CD4-positive, alpha-beta T cell treated with Interleukin-6 for 4 hours (primary cell): ENCODE measurements at places on chromosomes 7 and 10.

- DNase-seq: no peak
Observed at GRCh38 chr10:58567652-58568051, 55.0 kb downstream of the BICC1 start.

DNA sequence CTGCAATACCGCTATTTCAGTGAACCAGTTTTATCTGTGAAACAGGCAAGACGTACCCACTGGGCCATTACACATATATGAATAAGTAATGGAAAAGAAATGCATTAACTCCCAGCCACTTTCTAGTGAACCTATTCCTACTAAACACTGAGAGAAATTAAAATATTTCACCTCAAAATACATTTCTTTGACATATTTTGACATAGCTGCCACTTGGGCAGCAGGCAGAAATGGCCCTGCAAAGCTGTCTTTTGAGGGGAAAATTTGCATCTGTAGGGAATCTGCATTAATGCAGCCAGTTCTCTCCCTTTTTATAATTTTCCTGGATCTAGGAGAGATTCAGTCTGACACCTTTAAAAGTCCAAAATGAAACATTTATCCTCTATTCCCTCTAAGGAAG, 714.8 kb upstream of the POM121L12 start:
- no peak for DNase-seq

GRCh38 chr10:61904733-61905725, 3.5 kb downstream of the ARID5B start:
- peak; percentile 52 for DNase-seq

DNA sequence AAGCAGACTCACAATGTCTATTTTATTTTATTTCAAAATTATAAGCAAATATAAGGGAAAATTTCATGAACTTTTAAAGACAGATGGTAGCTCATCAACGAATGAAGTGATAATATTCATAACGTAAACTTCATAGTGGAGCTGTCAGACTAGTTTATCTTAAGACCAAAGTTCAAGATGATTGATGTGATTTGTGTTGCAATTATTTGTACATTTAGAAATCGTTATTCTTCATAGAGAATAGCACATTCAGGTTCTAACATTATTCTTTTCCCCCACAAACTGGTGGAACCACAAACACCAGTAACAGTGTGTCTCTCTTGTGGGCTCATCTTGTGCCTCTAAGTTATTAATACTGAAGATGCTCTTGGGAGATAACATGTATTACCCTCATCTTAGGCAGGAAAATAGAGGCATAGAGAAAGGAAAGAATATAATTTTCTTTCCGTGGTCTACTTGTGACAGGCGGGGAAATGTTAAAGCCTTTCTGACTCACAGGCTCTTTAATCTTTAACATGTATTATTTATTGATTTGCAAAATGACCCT, 37.0 kb downstream of the CCSER2 start:
- DNase-seq: no peak

- DNase-seq: no peak
Observed at GRCh38 chr7:105815576-105815975, 60.8 kb downstream of the ATXN7L1 start.

- DNase-seq: no peak
Observed at GRCh38 chr10:18185621-18186020, 45.4 kb downstream of the CACNB2 start.

DNA sequence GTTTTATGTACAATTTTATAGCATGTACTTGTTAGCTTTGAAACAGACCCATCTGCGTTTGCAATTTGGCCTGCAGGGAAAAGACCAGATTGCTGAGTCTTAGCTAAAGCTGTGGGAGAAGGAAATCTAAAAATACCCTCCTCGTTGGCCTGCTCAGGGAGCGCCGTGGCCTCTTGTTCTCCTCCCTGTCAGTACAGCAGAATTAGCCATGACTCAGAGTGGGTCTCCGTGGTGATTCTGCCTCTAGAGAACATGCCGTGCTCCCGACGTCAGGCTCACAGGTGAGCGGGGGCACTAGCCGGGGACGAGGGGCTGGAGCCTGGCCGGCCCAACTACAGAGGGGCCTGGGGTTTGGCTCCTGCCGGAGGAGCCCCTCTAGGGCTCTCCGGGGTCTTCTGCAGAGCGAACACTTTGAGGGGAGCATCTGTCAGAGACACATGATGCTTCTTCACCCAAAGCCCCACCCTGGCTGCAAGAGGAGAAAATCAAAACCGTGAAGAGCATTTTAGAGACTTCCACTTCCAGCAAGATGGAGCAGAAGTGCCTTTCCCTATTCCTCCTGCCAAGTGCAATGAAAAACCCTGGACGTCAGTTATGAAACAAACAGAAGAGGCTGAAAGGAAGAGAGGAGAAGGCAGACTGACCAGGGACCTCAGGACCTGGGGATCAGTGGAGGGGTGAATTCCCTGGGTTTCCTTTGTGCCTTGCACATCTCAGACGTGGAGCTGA, 98.9 kb downstream of the LHPP start:
- DNase-seq: no peak

DNA sequence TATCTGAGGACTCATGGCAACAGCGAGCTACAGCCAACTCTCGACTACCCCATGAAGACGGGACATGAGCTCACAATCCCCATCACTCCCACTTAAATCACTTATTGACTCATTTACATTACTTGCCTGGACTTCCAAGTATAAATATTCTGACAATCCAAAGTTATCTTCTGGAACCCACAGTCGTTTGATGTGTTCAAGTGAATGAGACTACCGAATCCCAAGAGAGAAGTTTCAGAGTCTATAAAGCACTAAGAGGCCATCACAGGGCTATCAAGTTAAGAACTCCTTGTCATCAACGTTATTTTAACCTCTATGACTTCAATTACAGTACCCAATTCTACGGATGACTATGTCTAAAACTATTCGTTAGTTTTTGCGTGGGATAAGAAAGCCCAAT, 11.5 kb upstream of the ANAPC16 start:
- no peak for DNase-seq

DNA sequence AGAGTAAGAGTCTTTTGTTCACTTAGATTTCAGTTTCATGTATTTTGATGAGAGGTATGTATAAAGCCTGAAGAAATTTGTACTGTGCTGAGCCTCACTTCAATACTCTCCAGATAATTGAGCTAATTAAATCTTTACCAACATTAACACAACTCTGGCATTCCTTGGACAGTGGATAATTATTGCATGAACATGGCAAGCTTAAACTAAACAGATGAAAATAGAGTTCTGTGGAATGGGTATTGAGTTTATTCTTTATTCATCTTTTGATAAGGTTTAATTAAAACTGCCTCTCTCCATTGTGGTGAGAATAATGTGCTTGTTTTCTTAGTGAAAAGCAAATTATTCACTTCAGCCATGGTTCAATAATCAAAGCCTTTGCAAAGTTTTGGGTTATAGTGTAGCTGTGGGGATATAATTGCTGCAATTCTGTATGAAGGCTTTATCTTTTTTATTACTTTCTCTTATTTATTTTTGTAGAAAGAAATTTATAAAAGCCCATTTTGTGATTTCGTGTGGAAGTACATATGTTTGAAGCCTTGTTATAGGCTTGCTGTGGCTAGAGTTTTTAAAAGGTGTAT, 126.4 kb upstream of the FZD1 start:
- DNase-seq: no peak

DNA sequence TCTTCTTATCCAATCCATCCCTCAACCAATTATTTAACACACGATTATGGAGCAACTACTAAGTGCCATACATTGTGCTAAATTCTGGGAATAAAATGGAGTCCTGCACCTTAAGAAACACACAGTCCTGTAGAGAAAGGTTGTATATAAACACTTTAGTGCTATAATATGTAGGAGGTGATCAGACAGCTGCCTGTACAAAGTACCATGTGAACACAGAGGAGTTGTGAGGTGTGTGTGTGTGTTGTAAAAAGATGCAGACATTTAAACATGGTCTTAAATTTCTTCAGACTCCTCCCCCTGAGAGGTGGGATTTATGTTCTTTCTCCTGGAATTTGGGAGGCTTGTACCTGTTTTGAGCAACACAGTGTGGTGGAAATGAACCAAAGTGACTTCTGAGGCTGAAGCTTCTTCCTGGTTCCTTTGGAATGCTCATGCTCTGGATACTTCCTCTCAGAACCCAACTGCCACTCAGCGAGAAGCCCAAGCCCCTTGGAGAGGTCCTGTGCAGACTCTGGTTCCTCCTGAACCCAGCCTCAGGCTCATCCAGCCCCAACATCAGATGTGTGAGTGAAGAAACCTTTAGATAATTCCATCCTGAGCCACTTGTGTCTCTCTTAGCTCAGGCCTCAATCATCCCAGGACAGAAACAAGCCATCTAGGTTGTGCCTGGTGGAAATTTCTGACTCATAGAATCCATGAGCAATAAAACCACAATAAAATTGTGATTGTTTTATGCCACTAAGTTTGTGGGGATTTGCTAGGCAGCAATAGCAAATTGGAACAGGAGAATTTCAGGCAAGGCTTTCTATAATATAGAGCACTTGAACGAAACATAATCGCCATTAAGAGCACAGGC, 161.2 kb upstream of the FAM3C start:
- DNase-seq: no peak

GRCh38 chr7:1012004-1012715, 29.2 kb downstream of the CYP2W1 start:
- DNase-seq: no peak

- DNase-seq: no peak
Observed at GRCh38 chr7:11524476-11525397, 307.3 kb downstream of the THSD7A start.

DNA sequence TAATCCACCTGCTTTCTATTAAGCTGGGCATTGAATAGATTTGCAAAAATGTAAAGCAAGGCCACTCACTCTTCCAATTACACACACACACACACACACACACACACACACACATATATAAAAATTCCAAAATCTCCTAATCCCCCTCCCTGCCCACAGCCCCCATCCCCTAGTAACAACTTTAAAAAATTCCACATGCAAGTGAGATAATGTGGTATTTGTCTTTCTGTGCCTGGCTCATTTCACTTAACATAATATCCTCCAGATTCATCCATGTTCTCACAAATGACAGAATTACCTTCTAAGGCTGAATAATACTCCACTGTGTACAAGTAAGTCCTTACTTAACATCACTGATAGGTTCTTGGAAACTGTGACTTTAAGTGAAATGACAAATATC, 24.2 kb downstream of the SH2D4B start:
- DNase-seq: no peak

- DNase-seq: no peak
Observed at GRCh38 chr10:30818854-30819253, 189.3 kb upstream of the LYZL2 start.

DNA sequence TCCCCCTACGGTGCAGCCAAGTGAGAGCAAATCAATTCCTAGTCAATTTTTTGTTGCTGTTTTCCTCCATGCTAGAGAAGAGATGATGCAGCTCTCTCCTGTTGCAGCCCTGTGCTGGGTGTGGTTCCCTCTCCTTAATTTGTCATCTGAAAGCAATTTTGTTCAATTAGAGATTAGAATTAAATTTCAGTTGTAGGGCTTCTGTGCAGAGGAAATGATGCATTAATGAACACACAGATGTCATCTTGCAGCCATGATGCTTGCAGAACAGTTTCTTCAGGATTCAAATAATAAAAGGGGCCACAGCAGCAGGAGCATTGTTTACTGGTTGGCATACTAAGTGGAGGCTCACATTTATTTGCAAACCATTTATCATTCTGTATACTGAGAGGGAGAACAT, 266.0 kb downstream of the AUTS2 start:
- no peak for DNase-seq

GRCh38 chr10:54656643-54657042, 144.4 kb downstream of the PCDH15 start:
- no peak for DNase-seq

GRCh38 chr10:14259696-14260566, 70.8 kb downstream of the FRMD4A start:
- DNase-seq: no peak

DNA sequence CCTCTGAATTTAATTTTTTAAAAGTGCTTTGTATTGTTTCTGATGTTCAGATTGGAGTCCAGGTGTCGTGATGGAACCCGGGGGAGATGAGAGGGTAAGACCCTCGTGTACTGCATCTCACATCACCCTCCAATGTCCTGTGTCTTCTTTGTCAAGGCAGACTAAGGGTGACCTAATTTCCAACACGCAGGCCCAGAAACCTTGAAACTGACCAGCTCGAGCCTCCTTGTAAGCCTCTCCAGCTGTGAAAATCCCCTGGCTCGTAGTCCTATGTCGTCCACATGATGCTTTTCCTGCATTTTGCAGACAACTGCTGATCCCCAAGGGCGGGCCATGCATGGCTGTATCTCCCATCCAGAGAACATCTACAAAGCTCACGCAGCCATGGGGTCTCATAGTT, 220.2 kb downstream of the ARHGAP12 start:
- no peak for DNase-seq

GRCh38 chr7:133513608-133514007, 260.7 kb downstream of the EXOC4 start:
- DNase-seq: no peak

- no peak for DNase-seq
Observed at GRCh38 chr7:34115503-34115902, 210.2 kb downstream of the BMPER start.

DNA sequence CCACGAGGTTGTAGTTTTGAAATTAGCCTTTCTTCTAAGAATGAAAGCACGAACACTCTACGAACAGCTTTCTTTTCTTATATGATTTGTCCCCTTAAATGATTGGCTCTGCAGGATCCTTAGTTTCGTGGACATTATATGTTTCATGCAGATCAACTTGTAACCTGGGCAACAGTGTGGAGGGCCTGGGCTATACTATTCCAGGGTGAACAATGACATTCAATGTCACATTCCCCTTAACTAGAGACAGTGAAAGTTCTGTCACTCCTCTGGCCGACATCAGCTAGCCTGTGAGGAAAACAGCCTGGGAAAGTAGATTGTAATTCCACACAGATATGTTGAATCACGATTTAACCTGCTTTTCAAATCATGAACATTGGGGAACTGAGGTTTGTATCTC, 23.4 kb downstream of the TAS2R16 start:
- DNase-seq: no peak

DNA sequence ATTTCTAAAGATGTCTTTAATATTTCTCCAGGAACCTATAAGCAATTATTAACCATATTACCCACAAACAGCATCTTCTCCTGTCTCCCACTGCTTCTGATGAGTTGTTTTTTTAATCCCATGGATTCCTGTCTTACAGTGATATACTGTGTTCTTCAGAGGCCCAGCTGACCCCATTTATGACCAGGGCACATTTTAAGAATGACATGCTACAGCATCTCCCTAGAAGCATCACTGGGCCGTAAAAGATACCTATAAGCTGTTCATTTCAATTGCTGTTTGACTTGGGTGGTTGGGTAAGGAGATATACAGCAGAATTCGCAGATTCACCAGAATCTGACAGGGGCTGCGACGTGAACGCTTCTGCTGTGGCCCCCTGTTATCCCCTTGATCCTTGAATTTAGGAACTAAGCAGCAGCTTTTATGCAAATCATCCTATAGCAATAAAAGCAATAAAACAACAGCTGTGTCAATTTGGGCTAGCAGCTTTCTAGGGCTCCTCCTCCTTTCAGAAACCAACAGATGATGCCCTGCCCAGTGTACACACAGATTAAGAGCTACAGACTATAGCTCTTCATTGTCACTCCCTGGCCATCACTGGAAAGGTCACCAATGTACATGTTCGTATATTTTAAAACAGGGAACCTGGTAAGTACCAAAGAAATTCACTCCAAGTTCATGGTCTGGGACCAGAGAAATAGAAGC, 86.8 kb downstream of the CPEB3 start:
- DNase-seq: no peak
